ENCODE measurements at places on chromosomes 16 and 17.

GRCh38 chr16:73354434-73354833, 306.5 kb upstream of the ZFHX3 start:
- DNase-seq: no peak

- DNase-seq: no peak
Observed at GRCh38 chr17:1469231-1469852, 13.3 kb upstream of the CRK start.

DNA sequence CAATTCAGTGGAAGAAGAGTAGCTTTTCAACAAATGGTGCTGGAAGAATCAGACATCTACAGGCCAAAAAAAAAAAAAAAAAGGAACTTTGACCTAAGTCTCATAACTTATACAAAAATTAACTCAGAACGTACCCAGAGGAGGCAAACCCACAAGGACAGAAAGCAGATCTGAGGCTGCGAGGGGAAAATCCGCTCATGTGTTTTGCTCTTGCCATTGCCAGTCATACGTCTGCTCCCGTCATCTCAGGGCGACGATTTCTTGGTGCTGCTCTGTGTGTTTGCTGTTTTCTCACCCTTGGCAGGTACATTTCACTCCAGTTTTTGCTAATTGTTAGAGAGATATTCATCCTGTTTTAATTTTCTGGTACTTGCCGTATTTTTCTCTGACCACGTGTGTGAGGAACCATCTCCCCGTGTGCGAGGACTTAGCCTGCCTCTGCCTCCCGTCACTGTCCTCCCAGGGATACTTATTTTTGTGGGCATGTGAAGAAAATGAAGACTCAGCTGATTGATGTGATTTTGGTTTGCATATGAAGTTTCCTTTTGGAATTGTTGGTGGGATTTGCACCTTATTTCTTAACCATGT, 33.4 kb upstream of the ACSF3 start:
- no peak for DNase-seq

DNA sequence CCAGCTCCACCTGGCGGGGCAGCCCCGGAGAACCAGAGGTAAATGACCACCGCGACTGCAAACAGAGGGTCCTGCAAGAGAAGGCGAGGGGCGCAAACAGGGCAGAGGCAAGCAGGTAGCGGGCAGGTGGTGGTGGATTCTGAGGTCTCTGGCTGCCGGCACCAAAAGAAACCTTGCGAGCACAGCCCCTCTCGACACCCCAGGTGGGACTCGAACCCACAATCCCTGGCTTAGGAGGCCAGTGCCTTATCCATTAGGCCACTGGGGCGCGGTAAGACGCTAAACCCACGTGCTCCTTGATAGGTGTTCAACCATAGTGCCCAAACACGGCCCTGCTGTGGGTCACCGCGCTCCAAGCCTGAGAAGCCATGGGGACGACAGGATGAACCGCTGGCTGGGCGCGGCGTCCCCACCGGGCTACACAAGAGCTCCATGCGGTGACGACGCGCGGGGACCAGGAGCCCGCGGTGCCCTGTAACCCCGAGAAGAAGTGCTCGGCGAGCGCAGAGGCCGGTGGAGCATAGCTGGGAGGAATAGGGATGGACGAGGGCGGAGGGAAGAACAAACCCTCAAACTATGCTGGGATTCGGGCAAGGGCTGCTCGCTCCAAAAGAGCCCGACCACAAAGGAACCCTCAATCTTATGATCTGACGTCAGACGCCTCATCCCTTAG, 12.4 kb downstream of the ATP5PD start:
- peak; percentile 93 for DNase-seq

GRCh38 chr17:48295362-48296288, 134.4 kb downstream of the SKAP1 start:
- peak; percentile 6 for DNase-seq

- peak; percentile 72 for DNase-seq
Observed at GRCh38 chr17:10614536-10615155, 42.5 kb downstream of the MYH3 start.

DNA sequence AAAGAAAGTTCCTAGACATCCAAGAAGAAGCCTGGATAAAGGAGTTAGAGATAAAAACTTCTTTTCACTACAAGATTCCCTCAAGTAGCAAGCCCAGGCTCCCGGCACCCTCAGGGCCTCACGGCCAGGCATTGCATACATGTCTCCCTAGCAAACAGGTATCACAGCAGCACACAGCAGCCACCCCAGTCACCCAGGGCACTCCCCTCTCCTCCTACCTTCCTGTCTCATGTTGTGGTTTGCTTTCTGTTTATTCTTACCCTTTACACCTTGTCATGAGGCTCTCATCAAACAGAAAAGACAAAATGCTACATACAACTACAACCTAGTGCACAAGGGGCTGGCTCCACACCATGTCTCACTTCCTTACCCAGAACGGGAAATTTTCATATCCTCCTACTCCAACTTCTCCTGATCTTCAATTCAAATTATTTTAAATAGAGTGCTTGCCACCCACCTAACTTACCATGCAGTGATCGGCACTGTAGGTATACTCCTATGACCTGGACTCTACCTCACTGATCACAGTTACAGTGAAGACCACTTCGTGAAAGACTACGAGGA, 42.7 kb downstream of the XPO6 start:
- DNase-seq: no peak

- DNase-seq: no peak
Observed at GRCh38 chr16:62035115-62036092, 834 bp downstream of the CDH8 start.

- no peak for DNase-seq
Observed at GRCh38 chr16:88316941-88317612, 65.7 kb upstream of the ZNF469 start.
